ENCODE measurements at places on chromosomes 16 and 17.

- peak; percentile 33 for DNase-seq
Observed at GRCh38 chr16:23013484-23013883, 135.8 kb downstream of the USP31 start.

- no peak for DNase-seq
Observed at GRCh38 chr17:37116671-37117185, 168.0 kb downstream of the AATF start.

DNA sequence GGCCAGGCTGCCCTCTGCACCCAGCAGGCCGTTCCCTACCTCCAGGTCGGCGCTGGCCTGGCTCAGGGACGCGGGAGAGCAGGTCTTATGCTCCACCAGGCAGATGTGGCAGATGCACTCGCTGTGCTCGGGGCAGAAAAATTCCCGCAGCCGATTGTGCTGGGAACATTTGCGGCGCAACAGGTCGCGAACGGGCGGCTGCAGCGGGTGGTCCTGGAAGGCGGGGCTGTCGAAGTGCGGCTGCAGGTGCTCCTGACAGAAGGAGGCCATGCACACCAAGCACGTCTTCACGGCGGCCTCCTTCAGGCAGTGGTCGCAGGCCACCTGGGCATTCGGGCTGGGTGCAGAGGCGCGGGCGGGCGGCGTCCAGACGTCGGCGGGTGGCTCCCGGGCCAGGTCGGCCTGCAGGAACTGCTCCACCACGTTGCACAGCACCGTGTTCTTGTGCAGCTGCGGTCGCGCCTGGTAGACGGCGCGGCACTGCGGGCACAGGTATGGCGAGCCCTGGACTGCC, 439 bp downstream of the TRIM25 start:
- DNase-seq: peak; percentile 85

DNA sequence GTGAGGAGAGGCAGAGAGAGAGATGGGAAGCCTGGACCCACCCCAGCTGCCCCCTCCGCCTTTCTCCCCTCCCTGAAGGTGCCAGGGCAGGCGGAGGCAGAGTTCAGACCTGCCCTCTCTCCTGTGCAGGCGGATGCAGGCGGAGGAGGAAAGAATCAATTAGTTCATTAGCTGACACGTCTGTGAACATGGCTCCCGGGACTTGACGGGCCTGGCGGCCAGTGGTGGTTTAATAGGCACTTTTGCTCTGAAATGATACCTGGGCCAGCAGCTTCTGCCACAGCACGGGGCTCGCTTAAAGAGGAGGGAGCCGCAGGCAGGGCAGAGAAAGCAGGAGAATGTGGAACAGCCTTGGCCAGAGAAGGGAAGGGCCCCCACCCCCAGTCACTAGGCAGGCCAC, 98.1 kb downstream of the SDK2 start:
- DNase-seq: no peak

- no peak for DNase-seq
Observed at GRCh38 chr17:76427501-76428231, 25.3 kb downstream of the UBE2O start.

GRCh38 chr16:79587897-79588296, 12.6 kb downstream of the MAF start:
- no peak for DNase-seq

DNA sequence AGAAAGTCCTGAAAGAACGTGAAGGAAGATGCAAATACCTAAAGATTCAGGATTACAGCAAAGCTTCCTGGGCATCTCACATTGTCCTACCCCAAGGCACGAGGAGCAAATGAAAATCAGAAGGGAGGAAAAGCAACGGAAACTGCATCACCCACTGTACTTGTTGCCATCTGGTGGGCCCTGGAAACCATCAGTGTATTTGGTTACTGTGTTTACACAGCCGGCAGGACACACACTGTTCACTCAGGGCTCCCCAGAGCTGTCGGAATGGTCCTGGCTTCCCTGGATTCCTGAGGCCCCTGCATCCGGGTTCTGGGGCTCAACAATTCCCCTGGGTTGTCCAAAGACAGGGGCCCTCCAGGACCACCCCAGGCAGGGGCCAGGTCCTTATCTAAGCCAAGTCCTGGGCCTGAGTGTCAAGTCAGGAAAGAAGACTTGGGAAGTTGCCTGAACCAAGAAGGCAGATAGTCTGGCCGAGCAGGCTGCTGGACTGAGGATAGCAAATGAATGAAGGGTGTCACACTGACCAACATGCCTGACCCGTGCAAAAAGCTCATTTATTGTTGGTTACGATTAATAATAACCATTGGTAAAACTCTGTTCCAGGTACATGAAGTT, 52.8 kb downstream of the SOX9 start:
- peak; percentile 96 for DNase-seq

DNA sequence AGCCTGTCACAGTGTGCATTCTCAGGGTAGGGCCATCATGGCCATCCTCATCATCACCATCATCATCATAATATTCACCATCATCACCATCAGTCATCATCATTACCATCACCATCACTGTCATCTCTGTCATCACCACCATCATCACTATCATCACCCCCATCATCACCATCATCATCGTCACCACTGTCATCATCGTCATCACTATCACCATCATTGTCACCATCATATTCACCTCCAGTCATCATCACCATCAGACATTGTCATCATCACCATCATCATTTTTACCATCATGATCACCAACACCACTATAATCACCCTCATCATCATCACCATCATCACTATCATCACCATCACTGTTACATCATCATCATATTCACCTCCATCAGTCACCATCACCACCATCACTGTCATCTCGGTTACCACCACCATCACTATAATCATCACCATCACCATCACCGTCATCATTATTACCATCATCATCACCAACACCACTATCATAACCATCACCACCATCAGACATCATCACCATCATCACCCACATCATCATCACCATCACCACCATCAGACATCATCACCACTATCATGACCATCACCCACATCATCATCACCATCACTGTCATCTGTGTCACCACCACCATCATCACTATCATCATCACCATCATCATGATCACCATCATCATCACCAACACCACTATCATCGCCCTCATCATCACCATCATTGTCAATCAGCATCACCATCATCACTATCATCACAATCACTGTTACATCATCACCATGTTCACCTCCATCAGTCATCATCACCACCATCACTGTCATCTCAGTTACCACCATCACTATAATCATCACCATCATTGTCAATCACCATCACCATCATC, 8.5 kb downstream of the RPH3AL start:
- DNase-seq: no peak

- DNase-seq: peak; percentile 91
Observed at GRCh38 chr17:78040440-78041385, 82.2 kb downstream of the TNRC6C start.

DNA sequence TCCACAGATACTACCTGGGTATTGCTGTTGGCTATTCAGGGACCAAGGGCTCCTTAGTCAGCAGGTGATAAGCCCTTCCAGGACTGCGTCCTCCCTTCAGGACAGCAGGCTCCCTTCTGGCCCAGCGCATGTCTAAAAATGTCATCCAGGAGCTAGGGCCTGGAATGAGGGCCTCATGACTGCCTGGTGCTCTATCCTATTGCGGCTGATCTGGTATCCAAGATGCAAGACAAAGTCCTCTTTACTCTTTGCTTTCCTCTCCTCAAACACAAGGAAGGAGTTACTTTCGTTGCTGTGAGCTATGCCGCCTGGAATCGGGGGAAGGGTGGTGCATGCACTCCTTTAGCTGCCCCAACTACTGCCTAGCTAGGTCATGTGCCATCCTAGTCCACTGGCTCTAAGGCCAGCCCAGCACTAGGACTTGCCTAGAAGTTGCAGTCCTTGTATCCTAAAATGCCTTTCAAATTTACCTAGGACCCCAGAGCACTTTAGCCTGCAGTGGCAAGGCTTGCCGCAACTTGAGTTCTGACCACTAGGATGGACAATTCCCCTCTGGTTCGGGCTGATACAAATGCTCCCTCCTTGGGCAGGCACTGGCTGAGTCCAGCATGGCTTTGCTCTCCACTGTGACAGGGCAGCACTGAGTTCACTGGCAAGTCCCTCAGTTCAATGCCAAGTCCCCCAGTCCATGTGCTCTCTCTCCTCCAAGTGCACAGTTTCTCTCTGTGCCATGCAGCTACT, 10.1 kb upstream of the TMEM219 start:
- DNase-seq: no peak

GRCh38 chr16:85917012-85917411, 18.1 kb downstream of the IRF8 start:
- no peak for DNase-seq

GRCh38 chr17:62008294-62008693, 56.8 kb downstream of the MED13 start:
- no peak for DNase-seq

GRCh38 chr17:19654896-19655295, 6.3 kb downstream of the ALDH3A2 start:
- DNase-seq: no peak

DNA sequence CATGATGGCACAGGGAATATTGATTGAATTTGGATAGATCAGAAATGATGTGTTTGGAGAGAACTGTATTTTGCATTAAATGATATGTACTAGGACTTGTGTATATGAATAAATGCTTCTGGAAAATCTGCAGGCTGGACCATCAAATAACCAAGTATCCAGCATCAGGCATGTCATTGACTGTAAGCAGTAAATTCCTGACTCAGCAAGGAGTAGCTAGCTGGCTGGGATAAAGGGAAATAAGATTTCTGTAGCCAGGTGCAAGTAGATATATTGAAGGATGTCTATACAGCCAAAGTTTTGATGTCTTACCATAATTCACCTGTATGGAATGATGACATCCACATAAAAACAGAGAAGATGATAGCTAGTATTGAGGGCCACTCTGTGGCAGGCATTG, 809.6 kb downstream of the CDH11 start:
- DNase-seq: no peak

- peak; percentile 5 for DNase-seq
Observed at GRCh38 chr16:58459344-58460218, 40.4 kb upstream of the NDRG4 start.

- DNase-seq: no peak
Observed at GRCh38 chr17:50219342-50219741, 17.9 kb upstream of the COL1A1 start.

GRCh38 chr16:6146874-6147425, 1049.4 kb upstream of the EEF2KMT start:
- DNase-seq: no peak

DNA sequence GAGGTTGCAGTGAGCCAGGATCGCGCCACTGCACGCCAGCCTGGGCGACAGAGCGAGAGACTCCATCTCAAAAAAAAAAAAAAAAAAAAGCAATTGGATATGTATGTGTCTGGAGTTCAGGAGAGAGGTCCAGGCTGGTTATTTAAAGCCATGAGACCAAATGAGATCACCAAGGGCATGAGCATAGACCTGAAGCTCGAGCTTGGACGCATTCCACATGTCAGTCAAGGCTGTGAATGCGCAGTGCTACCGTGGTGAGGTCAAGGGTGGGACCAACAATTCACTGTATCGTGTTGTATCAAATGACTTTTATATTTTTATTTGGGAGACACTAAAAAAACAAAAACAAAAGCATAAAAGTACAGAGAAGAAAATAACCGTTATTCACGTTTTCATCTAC, 29.1 kb upstream of the SPNS2 start:
- no peak for DNase-seq

GRCh38 chr16:85654251-85655095, 34.3 kb downstream of the GINS2 start:
- DNase-seq: no peak

DNA sequence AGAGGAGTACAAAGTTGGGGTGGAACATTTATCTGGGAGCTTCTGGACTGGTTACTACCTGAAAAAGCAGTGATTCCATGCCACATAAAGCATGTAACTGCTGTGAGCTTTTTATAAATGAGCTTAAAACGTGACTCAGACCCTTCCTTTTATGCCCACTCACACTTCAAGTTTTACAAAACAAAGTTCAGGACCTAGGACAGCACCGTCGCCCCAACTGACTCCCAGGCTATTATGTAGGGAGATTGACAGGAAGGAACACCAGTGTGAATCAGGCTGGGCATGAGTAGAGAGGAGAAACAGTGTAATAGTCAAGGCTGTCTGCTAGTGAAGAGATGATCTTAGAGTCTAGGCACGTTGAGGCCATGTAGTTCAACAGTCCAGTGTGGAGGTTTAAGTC, 91.6 kb upstream of the DNAH9 start:
- no peak for DNase-seq

- DNase-seq: no peak
Observed at GRCh38 chr17:3982541-3983017, 18.3 kb upstream of the ATP2A3 start.

- peak; percentile 90 for DNase-seq
Observed at GRCh38 chr16:11759163-11759834, 16.6 kb upstream of the TXNDC11 start.

DNA sequence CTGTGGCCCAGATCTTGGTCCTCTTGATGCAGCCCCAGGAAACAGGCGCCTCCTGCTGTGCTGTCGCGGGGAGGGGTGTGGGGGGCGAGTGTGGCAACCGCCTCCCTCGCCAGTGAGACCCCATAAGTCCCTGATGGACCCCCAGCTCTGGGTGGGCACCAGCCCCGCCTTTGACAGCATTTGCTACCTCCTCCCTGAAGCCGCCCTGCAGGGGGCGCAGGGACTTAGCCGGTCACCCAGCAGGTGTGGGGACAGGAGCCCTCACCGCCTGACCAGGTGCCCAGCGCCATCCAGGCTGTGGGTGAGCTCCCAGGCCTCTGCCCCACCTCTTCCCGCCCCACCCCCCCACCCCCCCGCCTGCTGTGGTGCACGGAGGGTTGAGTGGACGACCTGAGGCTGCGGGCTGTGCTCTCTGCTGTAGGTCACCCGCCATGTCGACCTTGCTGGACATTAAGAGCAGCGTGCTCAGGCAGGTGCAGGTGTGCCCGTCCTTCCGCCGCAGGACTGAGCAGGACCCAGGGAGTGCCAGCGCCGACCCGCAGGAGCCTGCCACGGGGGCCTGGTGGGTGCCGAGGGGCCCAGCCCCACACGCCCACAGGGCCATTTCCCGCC, 4.8 kb downstream of the BAIAP3 start:
- peak; percentile 38 for DNase-seq

DNA sequence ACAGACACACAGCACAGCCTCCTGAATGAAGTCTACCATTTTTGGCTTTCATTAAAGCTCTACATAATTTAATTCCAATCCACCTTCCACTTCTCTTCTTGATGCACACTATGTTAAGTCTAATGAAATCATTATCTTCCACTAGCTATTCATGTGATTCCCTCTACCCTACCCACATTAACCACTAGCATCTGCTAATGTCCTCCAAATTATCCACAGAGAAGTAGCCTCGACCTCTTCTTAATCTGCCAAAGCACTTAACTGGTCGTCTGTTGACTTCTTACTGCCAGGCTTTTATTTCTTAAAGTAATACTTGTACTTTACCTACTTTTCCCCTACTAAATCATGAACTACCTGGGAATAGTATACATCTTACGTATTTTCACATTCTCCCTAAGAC, 91.8 kb downstream of the NCOR1 start:
- no peak for DNase-seq

DNA sequence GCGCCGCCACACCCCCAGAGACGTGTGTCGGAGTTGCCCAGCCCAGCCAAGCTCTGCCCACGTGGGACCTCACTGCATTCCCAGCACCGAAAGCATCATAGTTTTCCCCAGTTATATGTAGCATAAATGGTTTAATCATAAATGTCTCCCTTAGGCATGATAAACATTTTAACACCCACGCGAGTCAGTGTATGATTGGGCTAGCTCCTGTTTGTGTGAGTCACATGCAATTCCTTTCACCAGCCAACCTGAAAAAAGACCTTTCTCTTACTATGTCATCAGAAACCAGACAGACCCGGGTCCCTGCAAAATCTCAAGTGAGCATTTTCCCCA, 9.2 kb downstream of the TAF1C start:
- no peak for DNase-seq

Measured in NCI-H69 (cell line).